Thoracic aorta (tissue), 2 donors: ENCODE measurements at places on chromosomes 16 and 17.
A peak's percentile ranks its signal among the peaks of the same experiment; 100 is the strongest.

DNA sequence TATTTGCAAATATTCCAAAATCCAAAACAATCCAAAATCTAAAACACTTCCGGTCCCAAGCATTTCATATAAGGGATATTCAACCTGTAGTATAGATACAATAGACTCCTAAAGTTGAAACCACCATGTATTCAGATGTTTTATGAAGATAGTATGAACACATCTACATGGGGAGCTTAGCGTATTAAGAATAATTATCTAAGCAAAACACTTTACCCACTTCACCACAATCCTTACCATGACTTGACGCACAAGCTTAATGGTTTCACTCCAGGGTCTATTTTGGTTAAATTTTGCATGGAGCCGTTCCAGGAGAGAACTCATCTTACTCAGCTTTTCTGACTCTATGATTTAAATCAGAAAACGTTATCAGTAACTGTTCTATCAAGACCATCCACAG lies 3.5 kb downstream of the MED1 start:
- DNase-seq = no peak

- peak; percentile 44 for DNase-seq
Observed at GRCh38 chr16:84643180-84643583, 5.1 kb upstream of the KLHL36 start.

- no peak for DNase-seq
Observed at GRCh38 chr16:9966569-9967157, 215.6 kb downstream of the GRIN2A start.

DNA sequence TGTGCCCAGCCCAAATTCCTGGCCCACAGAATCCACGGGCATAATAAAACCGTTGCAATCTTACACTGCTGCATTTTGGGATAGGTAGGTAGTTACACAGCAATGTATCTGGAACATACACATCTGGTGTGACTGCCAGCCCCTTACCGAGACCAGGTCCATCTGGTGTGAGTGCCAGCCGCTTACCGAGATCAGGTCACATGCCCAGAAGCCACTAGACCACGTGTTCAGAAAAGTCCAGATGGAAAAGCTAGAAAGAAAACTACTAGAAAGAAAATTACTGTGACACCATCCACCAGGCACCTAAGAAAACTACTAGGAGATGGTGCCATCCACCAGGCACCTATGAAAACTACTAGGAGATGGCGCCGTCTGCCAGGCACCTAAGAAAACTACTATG lies 19.4 kb downstream of the PIK3R5 start:
- no peak for DNase-seq

DNA sequence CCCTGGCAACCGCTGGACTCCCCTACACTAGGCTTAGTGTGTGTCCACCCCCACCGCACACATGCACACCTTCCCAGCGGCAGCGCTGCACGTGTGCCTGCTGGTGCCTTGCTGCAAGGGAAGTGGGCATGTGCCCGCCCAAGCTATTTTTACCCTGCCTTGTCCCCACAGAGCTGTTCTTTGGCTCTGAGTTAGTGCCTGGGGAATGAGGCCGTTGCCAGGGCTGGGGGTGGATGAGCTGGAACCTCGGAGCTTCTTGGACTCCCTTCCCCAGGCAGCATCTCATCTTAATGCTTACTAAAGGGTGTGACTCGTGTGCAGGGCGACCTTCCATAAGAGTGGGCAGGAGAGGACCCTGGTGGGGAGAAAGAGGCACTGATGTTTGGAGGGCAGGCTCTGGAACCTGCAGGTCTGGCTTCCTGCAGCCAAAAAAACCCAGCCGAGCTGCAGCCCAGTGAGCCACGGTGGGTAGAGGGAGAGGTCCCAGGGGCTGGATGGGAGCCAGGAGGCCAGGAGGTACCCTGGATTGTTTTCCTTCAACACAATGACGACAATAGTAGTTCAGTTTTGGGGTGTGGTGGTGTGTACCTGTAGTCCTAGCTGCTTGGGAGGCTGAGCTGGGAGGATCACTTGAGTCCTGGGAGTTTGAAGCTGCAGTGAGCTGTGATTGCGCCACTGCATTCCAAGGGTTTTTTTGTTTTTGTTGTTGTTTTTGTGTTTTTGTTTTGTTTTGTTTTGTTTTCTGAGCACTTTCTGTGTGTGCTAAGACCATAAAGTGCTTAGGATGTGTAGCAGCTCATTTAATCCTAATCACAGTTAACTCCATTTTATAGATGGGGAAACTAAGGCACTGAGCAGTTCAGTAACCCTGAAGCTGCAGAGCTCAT lies 119.1 kb downstream of the RAB11FIP4 start:
- no peak for DNase-seq

- DNase-seq = no peak
Observed at GRCh38 chr16:22265351-22265750, 31.9 kb upstream of the POLR3E start.

GRCh38 chr17:62862251-62862650 lies 54.1 kb upstream of the MARCHF10 start:
- DNase-seq = no peak

GRCh38 chr17:77061669-77062068 lies 79.1 kb upstream of the SEC14L1 start:
- no peak for DNase-seq

- no peak for DNase-seq
Observed at GRCh38 chr16:81107511-81107910, 11.3 kb upstream of the GCSH start.

- no peak for DNase-seq
Observed at GRCh38 chr16:27720731-27721530, 171.0 kb downstream of the KATNIP start.

- DNase-seq = no peak
Observed at GRCh38 chr17:69096541-69096940, 35.8 kb upstream of the ABCA9 start.

- DNase-seq = no peak
Observed at GRCh38 chr16:79714440-79714839, 113.9 kb upstream of the MAF start.

DNA sequence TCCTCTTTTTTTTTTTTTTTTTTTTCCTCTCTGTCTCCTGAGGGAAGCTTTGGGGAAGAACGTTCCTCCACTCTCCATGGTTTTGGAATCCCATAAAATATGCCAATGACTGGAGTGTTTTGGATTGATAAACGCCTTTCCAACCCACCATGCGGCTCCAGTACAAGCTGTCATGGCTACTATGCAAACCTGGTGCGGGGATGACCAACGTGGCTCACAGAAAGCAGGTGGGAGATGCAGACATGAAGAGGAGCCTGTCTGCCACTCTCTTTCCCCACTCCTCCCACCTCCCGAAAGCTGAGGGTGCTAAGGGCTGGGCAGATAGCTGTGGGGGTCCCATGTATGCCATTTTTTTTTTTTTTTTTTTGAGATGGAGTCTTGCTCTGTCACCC lies 69.9 kb upstream of the SEC14L1 start:
- DNase-seq = no peak
